Trophoblast cell (in vitro differentiated cells and primary cell): ENCODE measurements at places on chromosomes 4 and X.

DNA sequence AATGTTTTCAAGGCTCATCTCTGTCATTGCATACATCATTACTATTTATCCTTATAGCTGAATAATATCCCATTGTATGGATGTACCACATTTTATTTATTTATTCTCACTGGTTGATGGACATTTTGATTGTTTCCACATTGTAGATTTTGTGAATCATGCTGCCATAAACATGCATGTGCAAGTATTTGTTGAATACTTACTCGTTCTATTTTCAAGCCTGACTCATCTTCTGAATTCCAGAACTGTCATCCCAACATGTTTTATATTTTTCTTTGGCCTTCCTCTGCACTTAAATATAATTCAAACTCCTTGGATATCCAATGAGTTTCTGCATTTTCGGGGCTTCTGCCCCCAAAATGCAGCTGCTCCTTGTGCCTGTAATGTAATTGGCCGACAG lies 77.6 kb downstream of the MXRA5 start:
- H3K36me3 ChIP-seq: no peaks in the 10 kb centered on the region
- no peak for DNase-seq
- H3K27ac ChIP-seq: no peak overlapping the region
- peaks cover 4% of the 10 kb centered on the region for H3K4me1 ChIP-seq

DNA sequence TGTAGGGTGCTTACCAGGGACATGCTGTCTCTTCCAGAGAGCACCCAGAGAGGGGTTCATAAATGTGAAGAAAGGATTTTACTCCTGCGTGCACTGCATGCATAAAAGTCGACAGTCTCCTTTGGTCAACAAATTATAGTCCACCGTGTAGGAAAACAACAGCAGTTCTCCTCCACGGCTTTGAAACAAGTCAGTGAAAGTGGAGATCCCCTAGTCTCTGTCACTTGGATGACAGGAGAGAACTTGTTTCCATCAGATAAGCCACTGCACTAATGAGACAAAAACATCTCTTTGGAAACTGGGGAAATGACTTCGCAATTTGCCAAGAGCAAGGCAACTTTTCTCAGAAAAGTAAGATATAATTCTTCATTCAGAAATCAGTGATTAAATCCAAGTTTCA lies 9.7 kb downstream of the UNC5C start:
- DNase-seq: no peak
- no peaks in the 10 kb centered on the region for H3K27me3 ChIP-seq
- no peak overlapping the region for H3K4me3 ChIP-seq
- no peaks in the 10 kb centered on the region for H3K36me3 ChIP-seq

- peaks cover 16% of the 10 kb centered on the region for H3K27me3 ChIP-seq
- no peak for DNase-seq
- no peaks in the 10 kb centered on the region for H3K36me3 ChIP-seq
- no peak overlapping the region for H3K4me3 ChIP-seq
- H3K4me1 ChIP-seq: peaks cover 10% of the 10 kb centered on the region
Measured at GRCh38 chr4:8162625-8163024, 4.0 kb upstream of the ABLIM2 start.

- H3K4me1 ChIP-seq: no peaks in the 10 kb centered on the region
- H3K4me3 ChIP-seq: no peak overlapping the region
- no peaks in the 10 kb centered on the region for H3K27me3 ChIP-seq
- peak overlapping the region; percentile 68 for H3K27ac ChIP-seq
- DNase-seq: peak; percentile 57
Measured at GRCh38 chrX:65463550-65463949, 71.0 kb downstream of the LAS1L start.

GRCh38 chr4:18803781-18804180 lies 782.2 kb upstream of the LCORL start:
- H3K4me1 ChIP-seq: no peaks in the 10 kb centered on the region
- H3K27ac ChIP-seq: no peak overlapping the region
- H3K4me3 ChIP-seq: no peak overlapping the region
- no peaks in the 10 kb centered on the region for H3K36me3 ChIP-seq
- DNase-seq: no peak
- H3K27me3 ChIP-seq: no peaks in the 10 kb centered on the region

DNA sequence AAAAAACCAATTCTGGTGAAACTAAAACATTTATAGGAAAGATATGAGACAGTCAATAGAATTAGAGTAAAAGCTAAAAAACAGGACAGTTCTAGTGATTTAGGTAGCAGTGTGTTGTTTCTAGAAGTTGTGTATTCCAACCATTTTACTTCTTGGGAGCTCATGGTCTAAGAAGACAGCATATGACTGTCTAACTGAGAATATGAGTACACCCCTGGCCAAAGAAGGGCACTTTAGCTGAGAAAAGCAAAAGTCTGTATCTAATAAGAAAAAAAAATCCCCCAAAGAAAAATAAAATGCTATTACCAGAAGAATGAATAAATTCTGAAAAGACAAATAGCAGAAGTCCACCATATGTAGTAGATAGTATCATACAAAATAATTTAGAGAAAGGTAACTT lies 26.4 kb downstream of the EREG start:
- no peak for DNase-seq
- no peaks in the 10 kb centered on the region for H3K4me1 ChIP-seq
- no peaks in the 10 kb centered on the region for H3K36me3 ChIP-seq
- H3K4me3 ChIP-seq: no peak overlapping the region

DNA sequence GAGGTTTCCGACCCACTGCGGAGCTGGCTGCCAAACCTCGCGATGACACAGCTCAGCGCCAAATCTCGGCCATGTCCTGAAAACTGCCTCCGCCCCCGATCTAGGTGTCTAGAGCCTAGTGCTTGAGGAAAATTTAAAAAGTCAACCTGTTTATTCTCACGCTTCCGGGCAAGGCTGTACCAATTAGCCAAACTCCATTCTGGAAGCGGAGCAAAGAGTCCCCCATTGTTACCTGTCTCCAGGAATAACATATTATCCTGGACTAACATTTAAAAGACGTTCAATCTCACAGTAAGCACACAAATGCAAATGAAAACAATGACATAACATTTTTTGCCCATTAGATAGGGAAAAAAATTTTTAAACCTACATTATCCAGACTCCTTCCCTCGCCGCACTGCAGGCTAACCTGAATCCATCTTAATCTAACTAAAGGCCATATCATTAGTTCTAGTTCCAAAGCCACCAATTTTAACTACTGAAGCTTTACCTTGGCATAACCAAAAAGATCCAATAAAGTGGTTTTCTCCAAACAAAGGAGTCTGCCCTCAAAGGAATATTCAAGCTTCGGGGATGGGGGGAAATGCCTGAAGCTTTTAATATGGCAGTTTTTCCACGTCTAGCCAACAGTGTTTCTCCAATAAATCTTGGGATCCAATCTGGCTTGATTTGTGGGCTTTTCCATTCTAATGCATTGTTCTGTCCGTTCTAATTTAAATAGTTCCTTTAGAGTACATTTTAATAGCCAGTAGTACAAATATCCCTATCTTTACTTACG lies 1.9 kb downstream of the HUWE1 start:
- no peak for DNase-seq
- H3K4me1 ChIP-seq: no peaks in the 10 kb centered on the region
- H3K27me3 ChIP-seq: no peaks in the 10 kb centered on the region
- peak overlapping the region; percentile 61 for H3K27ac ChIP-seq

- DNase-seq: peak; percentile 14
- no peak overlapping the region for H3K4me3 ChIP-seq
- H3K36me3 ChIP-seq: no peaks in the 10 kb centered on the region
- H3K27me3 ChIP-seq: no peaks in the 10 kb centered on the region
Measured at GRCh38 chr4:60619531-60620305, 580.4 kb upstream of the ADGRL3 start.
